ENCODE measurements at places on chromosomes 1 and 21.
A peak's percentile ranks its signal among the peaks of the same experiment; 100 is the strongest.

DNA sequence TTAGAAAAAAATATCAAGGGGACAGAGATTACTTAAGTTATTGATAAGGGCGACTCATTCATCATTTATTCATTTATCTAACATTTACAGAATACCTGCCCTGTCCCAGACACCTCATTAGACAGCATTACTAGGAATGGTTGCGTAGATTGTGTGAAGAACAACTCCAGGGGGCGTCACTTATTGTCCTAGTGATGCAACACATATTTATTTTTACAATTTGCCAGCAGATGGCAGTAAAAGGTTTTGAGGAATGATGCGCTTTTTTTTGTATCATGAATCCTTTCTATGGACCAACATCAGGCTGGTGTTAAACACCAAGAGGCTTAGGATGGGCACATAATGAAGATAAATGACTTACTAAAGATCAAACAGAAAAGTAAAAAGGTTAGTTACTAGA is 5.5 kb downstream of the NCAM2 start:
- DNase-seq: peak; percentile 71

DNA sequence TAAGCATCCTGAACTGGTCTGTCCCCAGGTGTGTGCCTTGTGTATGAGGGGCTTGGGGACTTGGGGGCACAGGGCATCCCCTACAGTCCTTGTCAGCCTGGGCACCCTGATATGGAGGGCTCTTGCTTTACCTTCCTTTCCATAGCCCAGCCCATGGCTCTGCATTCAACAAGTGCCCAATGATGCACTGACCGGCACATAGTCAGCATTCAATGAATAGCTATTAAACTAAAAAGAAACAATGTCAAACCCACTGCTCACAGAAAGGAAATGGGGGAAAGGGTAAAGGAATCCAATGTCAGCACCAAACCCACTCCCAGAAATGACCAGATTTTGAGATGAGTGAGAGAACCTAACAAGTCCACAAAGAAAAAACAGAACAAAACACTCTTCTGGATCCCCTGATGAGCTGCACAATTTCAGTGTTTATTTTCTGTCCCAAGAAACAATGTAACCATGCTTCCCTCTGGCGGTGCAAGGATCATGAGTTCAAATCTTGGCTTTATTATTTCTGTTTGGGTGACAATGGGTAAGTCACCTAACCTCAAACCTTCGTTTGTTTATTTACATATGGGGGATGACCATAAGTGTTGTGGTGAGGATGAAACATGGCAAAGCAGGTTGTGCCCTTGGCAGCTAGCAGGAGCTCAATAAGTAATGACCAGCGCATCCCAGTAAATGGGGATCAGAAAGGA is 22.0 kb downstream of the SYT6 start:
- DNase-seq: no peak

DNA sequence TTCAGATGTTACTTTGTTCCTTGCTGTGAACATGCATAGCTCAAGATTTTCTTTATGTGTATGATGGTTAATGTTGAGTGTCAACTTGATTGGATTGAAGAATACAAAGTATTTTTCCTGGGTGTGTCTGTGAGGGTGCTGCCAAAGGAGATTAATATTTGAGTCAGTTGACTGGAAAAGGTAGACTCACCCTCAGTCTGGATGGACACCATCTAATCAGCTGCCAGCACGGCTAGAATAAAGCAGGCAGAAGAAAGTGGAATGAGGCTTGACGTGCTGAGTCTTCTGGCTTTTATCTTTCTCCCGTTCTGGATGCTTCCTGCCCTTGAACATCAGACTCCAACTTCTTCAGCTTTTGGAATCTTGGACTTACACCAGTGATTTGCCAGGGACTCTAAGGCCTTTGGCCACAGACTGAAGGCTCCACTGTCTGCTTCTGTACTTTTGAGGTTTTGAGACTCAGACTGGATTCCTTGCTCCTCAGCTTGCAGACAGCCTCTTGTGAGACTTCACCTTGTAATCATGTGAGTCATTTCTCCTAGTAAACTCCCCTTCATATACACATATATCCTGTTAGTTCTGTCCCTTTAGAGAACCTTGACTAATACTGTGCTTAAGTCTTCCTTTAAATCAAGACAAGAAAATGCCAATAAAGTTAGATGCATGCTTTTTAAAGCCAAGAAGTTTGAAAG is 626.6 kb downstream of the KCNT2 start:
- no peak for DNase-seq

- no peak for DNase-seq
These were observed 12.6 kb downstream of the NPL start for GRCh38 chr1:182802006-182802803.

DNA sequence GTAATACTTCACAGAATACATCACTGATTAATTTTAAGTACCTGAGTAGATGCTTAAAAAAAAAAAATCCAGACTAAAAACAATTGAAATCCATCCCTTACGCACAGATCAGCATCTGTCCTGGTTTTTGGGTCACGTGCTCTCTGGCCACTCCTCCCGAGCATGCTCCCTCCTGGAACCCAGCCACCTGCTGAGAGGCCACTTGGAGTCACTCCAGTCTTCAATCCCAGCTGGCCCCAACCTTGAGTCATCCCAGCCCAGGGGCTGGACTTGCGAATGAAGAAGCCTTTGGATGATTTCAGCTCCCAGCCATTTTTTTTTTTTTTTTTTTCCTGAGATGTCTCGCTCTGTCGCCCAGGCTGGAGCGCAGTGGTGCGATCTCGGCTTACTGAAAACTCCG is 8.9 kb downstream of the MAP1LC3C start:
- no peak for DNase-seq

GRCh38 chr1:157156058-157156541 is 17.9 kb upstream of the ETV3 start:
- peak; percentile 80 for DNase-seq

DNA sequence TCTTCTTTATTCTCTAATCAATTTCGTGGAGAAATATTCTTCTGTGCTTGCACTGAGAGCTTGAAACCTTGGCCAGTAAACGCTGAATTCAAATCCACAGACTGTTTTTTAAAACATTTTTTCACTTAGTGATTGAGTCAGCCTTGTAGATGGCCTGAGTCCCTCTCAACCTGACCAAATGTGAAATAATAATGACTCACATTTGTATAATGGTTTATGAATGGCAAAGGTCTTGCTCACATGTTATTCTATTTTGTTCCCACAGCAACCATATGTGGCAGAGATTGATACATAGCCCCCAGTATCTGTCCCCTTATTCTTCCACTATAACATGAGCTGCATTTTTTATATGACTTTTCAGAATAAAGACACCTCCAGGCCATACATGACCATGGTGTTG is 47.8 kb upstream of the CCDC190 start:
- no peak for DNase-seq

DNA sequence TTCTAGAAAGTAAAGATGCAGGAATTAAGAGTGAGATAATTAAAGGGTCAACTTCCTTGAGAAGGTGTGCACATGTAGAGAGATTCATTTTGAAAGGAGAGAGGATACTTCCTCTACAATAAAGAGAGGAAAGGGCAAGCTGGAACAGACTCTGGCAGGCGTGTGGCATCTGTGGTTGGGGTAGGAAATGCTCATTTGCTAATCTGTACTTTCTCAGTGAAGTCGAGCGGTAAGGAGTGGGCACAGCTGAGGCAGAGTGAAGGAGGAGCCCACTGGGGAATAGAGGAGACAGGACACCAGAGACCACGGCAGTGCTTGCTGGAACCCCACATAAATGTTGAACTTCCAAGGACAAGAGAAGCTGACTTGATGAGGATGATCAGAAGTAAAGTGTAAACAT is 49.1 kb downstream of the PCSK9 start:
- no peak for DNase-seq

DNA sequence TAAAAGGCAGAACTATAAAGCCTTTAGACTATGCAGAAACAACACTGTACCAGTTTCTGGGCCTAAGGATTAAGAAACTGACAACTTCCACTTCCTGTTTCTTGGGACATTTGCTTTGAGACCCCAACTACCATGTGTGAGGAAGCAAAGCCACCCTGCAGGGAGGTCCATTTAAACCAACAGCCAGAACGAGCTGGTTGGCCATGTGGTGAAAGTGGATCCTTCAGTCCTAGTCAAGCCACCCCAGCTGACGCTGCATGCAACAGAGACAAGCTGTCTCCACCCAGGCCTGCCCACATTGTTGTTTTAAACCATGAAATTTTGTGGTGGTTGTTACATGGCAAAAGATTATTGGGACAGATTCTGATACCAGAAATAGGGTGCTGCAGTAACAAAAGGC is 31.8 kb upstream of the SLFNL1 start:
- DNase-seq: peak; percentile 52

DNA sequence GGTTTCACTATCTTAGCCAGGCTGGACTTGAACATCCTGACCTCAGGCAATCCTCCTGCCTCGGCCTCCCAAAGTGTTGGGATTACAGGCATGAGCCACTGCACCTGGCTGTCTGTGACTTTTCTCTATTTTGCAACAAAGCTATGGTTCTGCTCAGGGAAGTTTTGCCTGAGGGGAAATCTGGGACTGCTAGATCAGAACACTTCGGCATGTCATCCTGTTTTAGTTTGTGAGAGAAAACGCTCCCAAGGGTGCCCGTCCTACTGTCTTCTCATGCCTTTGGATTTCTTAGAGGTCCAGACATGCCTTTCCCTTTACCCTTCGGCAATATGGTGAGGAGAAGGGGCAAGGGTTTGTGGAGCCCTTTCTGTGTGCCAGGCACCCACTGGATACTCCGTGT is 5.6 kb upstream of the CORT start:
- no peak for DNase-seq

- DNase-seq: no peak
These were observed 271.6 kb downstream of the PBX1 start for GRCh38 chr1:164830628-164831027.

DNA sequence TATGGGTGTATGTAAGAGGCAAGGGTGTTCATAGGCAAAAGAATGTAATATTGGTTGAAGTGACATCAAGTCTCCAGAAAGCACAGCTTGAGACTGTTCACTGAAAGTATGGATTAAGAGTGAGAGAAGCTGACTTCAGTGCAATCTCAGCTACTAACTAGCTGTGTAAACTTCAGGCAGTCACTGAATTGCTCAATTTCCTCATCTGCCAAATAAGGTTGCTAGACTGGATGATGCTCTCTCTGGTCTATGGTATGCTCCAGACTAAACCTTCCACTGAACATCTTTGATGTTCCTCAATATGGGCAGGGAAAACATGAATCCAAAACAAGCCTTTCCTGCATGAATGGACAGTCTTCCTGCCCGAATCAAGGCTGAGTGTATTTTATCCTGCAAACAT is 111.8 kb upstream of the USH2A start:
- no peak for DNase-seq

GRCh38 chr1:162565460-162565859 is 3.9 kb downstream of the UAP1 start:
- DNase-seq: no peak

DNA sequence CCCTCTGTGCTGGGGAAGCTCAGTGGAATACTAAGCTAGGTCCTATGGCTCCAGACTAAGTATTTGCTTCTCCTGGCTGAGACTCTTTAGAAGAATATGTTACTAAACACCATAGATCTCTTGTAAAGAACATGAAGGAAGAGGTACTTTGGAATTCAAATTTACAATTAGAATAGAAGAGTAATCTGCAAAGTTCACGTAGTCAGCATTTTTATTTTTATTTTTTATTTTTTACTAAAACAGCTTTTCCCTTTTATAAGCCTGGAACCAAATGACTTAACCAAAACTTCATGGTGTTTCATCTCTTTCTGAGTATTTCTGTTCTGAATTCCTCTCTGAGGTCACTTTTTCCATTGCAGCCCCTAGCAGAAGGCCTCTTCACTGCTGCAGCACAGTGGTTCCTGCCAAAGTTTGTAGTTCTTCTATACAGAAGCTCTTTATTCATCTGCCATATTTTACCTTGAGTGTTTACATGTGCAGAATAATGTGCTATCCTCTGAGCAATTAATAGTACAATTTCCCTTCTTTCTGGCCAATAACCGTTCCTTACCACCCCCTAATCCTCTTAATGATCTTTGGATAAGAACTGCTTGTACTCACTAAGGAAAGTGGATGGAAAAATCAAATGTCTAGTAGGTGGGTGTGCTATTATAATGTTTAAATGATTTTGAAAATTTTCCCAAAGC is 27.2 kb downstream of the TSEN15 start:
- no peak for DNase-seq

DNA sequence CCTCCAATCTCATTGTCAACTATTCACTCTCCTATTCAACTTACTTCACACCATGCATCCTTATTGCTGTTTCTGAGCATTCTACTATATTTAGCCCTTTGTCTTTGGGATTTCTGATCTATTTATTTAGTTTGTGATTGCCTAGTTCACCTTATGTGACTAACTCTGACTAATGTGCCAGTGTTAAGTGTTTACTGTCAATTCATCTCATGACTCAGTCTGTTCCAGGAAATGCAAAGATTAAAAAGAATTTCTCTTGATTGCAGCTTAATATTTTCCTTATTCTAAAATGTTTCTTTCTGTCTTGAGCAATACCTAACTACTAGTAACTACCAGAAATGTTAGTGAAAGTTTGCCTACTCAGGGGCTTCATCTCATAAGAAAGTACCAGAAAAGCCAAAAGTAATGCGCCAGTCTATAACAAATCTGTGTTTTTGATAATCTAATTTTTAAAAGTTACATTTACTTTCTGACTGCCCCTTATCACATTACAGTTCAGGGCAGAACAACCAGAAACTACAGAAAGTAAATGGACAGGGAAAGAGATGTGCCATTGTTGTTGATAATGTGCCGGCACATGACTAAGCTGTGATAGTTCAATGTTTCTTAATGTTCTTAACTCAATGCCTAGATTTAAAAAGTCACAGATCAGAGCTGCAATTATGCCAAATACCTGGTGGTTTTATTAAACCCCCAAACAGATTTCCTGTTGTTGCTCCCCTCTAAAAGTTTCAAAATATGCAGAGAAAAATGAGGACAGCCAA is 556.5 kb downstream of the PTBP2 start:
- no peak for DNase-seq

- no peak for DNase-seq
These were observed 38.7 kb downstream of the BTBD8 start for GRCh38 chr1:92118826-92119225.

- no peak for DNase-seq
These were observed 34.1 kb downstream of the QSOX1 start for GRCh38 chr1:180188684-180189175.

GRCh38 chr1:21868482-21868881 is 56.4 kb downstream of the LDLRAD2 start:
- DNase-seq: no peak

DNA sequence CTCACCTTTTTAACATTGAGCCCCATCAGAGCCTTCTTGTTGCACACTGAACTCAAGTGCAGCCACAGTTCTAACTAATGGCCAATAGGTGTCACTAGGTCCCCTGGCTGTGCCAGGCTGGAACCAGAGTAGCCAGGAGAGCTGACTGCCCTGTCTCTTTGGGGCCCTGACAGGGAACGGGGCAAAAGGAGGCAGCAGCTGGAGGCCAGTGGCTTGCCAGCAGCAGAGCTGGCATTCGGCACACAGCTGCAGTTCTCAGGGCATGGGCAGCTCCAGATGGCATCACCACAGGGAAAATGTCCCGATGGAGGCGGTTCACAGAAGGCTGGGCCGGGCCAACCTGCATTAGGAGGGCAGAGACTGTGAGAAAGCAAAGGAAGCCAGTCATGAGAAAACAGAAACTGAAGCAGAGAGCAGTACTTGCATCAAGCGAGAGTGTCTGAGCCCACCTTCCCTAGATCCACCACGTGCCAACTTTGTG is 188.6 kb downstream of the FCRL5 start:
- DNase-seq: peak; percentile 73

GRCh38 chr1:161962091-161962887 is 61.4 kb downstream of the OLFML2B start:
- DNase-seq: peak; percentile 34
